ENCODE measurements at places on chromosomes 12 and 14. TPM values are rescaled to one million over a fixed set of nuclear protein-coding genes. Genes with fewer than 3 reads are reported as not detected.

DNA sequence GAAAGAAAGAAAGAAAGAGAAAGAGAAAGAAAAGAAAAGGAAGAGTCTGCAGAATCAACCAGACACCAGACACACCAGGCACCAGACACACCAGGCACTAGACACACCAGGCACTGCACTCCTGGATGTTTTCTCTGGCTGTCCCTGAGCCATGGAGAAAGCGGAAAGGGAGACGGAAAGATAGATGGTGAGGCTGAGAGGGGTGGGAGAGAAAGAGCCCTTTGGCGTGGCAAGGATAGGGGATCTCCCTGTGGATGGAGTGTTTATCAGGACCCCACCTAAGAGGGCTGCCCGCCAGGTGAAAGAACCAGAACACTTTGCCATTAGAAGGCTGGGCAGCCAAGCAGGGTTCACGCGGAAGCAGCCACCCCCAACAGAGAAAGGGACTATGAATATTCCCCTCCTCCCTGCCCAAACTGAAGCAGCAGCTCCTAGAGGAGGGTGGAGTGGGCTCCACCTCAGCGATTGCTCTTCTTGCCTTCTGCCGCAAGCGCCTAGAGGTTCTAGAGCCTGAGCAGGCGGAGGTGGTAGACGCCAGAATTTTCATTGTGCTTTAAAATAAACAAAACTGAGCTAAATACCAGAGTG lies 13.4 kb downstream of the ST8SIA1 start:
- no peak for DNase-seq

ACRBP gene
- total RNA-seq = not detected

ZBTB39 gene
- total RNA-seq = 2.9 TPM

USP44 gene
- 0.76 TPM for total RNA-seq

All from GM23248 (cell line).